ENCODE measurements at places on chromosomes 16 and 17.

- no peaks in the 10 kb centered on the region for H3K36me3 ChIP-seq
- H3K4me3 ChIP-seq: peak overlapping the region; percentile 0
- H3K27me3 ChIP-seq: no peaks in the 10 kb centered on the region
- no peak overlapping the region for H3K27ac ChIP-seq
- DNase-seq: peak; percentile 89
- H3K4me1 ChIP-seq: no peaks in the 10 kb centered on the region
Observed at GRCh38 chr17:79065105-79065670, 9.4 kb upstream of the ENGASE start.

GRCh38 chr17:44059101-44059892 lies 7.2 kb downstream of the LSM12 start:
- H3K4me3 ChIP-seq: no peak overlapping the region
- H3K36me3 ChIP-seq: peaks cover 58% of the 10 kb centered on the region
- DNase-seq: no peak
- H3K4me1 ChIP-seq: no peaks in the 10 kb centered on the region

GRCh38 chr17:55582897-55583296 lies 71.6 kb upstream of the SMIM36 start:
- H3K4me3 ChIP-seq: no peak overlapping the region
- no peaks in the 10 kb centered on the region for H3K4me1 ChIP-seq
- DNase-seq: no peak
- no peaks in the 10 kb centered on the region for H3K36me3 ChIP-seq
- H3K27me3 ChIP-seq: no peaks in the 10 kb centered on the region

GRCh38 chr17:65261682-65262636 lies 124.8 kb downstream of the RGS9 start:
- H3K36me3 ChIP-seq: no peaks in the 10 kb centered on the region
- no peak overlapping the region for H3K27ac ChIP-seq
- H3K4me1 ChIP-seq: no peaks in the 10 kb centered on the region
- no peaks in the 10 kb centered on the region for H3K27me3 ChIP-seq

DNA sequence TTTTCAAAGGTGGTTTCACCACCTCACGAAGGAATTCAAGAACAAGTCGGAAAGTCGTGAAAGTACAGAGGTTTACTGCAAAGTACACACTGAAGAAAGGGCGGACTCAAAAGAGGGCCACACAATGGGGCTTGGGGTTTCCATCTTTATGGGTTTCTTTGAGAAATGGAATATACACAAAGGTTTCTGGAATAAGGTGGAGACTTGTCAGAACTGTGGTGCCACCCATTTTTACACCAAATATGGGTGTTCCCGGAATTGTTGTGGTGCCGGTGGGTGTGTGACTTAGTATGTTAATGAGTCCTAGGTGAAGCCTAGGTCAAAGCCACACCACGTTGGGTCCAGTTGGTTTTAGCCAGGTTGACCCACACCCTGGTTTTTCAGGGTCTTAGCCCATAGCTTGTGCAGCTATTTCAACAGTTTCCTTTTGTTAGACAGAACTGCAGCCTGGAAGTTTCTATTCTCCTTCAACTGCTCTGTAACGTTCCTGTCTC lies 567 bp upstream of the GCSH start:
- H3K36me3 ChIP-seq: no peaks in the 10 kb centered on the region
- DNase-seq: no peak
- H3K4me1 ChIP-seq: no peaks in the 10 kb centered on the region
- peak overlapping the region; percentile 72 for H3K27ac ChIP-seq
- no peaks in the 10 kb centered on the region for H3K27me3 ChIP-seq

DNA sequence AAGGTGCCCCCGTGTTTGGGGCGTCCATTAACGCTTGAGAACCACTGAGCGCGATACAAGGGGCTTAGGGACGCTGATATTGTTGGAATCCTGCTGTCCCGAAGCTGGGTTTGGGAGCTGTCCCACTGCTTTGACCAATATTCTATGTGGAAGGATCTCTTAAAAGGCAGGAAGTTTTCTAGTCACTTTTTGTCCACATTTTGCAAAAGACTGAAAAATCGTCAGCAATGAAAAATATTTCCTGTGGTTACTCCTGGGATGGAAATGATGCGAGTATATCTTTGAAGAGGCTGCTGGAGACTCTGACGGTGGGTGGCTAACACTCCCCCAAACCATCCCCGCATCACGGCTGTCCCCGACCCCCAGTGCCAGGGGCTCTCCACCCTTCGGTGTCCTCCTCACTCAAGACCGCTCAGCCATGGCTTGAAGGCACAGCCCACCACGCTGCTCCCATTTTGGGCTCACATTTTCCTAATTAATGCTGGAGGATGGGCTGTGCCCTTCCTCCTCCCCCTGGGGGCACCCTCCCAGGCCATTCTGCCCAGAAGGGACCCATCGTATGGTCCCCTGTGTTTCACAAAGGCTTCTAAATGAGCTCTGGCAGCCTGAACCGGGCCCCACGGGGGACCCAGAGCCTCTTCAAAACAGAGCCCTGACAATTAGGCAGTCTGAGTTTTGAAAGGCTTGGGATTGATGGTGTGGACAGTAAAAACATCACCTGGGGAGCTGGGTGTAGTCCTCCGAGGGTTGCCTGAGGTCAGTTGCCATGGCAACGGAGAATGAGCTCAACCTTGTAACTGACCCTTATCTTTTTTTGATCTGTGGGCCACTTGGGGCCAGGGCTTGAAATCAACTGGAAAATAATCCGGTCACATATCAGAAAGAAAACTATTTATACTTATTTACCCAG lies 158.6 kb downstream of the C16orf78 start:
- H3K27me3 ChIP-seq: no peaks in the 10 kb centered on the region
- no peaks in the 10 kb centered on the region for H3K36me3 ChIP-seq
- H3K27ac ChIP-seq: no peak overlapping the region
- no peaks in the 10 kb centered on the region for H3K4me1 ChIP-seq
- DNase-seq: no peak
